Stimulated activated CD4-positive, alpha-beta T cell treated with anti-CD3 and anti-CD28 coated beads, Interleukin-15, amount 100 ng/mL, for 1 hour (primary cell): ENCODE measurements at places on chromosomes 2 and 18.

GRCh38 chr18:12371590-12371989, 5.4 kb downstream of the AFG3L2 start:
- no peak for DNase-seq

- DNase-seq: no peak
These were observed 66.2 kb downstream of the STAT1 start for GRCh38 chr2:190947711-190948251.

DNA sequence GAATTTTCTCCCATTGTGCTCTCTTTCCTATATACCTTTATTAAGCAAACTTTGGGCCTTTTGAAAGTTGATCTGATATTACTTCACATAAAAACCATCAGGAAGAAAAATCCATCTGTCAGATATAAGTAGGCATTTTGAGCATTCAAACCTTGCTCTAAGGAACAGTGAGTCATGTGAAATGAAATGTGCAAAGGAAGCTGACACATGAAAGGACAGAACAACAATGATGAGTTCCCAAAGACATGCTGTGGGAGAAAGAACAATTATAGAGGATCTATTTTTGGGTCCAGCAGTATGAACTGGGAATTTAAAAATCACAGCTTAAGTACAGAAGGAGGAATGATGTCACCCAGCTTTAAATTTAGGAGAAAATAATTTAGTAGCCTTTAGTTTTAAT, 18.1 kb downstream of the CALCRL start:
- no peak for DNase-seq

- no peak for DNase-seq
These were observed 1.1 kb downstream of the MREG start for GRCh38 chr2:216012133-216012829.

DNA sequence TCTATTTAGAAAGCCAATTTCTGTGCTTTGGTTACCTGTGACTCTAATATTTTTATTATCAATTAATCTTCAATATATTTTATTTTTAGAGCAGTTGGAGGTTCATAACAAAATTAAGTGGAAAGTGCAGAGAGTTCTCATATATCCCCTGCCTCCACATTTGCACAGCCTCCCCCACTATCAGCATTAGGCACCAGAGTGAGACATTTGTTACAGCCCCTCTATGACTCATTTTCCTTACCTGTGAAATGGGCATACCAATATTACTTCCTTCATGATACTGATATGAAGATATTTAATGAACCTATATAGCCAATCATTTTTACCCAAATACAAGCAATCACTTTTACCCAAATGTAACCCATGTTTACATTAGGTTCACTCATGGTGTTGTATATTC, 34.0 kb upstream of the CYTIP start:
- DNase-seq: no peak

GRCh38 chr2:95374921-95375471, 27.5 kb upstream of the FAHD2A start:
- DNase-seq: no peak

- DNase-seq: no peak
These were observed 110.4 kb upstream of the MYCN start for GRCh38 chr2:15829985-15830384.

DNA sequence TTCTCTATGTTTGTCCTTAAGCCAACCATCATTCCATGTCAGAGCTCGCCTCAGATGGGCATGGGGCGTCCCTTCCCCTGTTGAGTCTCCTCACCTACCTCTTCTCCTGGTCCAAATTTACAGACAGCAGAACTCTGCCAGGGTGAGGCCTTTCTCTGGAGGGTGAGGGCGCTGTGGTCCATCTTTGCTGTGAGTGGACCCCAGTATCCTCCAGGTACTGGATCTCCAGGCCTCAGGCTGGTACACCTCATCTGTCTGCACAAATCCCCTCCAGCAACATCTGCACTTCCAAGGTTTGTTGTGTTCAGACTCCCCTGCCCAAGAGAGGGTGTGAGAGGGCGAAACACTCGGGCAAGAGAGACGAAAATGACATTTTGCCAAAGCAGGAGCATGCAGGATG, 63.9 kb upstream of the EDAR start:
- DNase-seq: no peak

DNA sequence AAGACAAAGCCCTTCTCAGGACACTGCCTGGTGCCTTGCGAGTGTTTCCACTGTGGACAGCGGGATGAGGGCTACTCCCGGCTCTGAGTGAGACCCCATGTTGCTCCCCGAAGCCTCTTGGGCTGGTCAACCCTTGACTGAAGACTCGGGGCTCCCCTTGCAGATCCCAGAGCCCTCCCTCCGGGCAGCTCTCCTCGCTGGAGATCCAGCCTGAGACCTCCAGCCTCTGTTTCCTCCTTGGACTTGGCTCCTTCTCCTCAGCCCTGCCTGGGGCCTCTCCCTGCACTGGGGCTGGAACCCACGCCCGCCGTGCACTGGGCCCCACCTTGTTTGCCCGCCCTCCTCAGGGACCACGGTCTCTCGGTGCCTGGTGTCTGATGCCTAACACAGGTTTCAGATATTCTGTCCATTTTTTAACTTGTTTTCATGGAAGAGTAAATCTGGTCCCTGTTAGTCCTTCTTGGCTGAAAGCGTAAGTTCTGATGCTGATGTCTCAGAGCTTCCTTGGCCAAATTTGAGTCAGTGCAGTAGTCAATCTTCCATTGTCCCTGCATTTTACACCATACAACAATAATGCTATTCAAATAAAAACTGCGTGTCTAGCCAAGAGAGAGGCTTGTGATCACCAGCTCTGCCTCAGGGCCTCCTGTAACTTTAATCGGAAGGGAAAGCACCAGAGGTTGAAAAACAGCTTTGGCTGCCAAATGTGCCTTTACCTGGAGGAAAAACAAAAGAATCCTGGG, 139.3 kb upstream of the CTDP1 start:
- DNase-seq: no peak
